ENCODE measurements at places on chromosomes 7 and 10.
A peak's percentile ranks its signal among the peaks of the same experiment; 100 is the strongest.

GRCh38 chr7:12692479-12693259, 5.2 kb downstream of the ARL4A start:
- DNase-seq: no peak

GRCh38 chr10:70306181-70306705, 22.4 kb upstream of the NPFFR1 start:
- DNase-seq: no peak

DNA sequence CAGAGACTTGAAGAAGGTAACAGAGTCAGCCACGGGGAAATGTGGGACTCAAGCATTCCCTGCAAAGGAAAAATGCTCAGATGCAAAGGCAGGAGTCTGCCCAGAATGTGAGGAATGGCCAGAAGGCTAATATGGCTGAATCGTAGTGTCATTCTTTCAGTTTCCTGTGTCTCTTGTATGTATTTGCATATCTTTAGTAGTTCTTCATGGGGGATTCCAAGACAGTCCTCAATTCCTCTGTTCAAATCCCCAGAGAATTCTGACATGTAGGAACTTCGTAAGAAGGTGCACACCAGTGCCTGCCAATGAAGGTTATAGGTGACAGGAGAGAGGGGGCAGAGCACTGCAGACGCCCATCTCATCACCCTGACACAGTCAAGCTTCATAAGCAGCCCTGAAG, 154.4 kb downstream of the CACNB2 start:
- no peak for DNase-seq

GRCh38 chr7:138565071-138565450, 105.0 kb downstream of the TRIM24 start:
- no peak for DNase-seq

DNA sequence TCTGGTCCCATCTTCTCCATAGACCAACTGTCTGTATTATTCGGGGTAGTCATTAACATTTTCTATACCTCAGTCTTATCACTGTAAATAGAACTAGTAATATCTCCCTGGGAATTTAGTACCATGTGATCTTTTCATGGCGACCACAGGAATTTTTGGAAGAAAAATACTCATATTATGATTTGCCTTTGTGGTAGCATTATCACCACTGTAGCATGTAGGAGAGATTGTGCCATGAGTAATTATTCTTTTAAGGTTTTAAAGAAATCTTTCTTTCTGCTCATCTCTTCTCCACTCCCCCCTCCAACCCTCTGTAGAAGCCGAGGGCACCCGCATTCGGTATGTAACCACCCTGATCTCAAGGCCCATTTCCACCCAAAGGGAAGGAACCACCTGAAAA, 25.0 kb downstream of the ZNF365 start:
- no peak for DNase-seq

- DNase-seq: no peak
Measured at GRCh38 chr7:124247691-124248090, 214.8 kb upstream of the TMEM229A start.

DNA sequence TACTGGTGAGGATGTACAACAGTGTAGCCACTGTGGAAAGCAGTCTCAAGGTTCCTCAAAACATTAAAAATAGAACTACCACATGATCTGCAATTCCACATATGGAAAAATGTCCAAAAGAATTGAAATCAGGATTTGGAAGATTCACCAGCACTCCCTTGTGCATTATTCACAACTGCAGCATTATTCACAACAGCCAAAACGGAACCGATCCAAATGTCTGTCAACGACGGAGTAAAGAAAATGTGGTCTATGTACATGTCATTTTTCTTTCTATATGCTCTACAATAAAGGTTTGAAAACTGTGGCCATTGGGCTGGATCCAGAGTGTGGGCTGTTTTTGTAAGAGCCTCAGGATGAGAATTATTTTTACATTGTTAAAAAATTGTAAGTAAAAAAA, 1206.1 kb upstream of the CELF2 start:
- no peak for DNase-seq

GRCh38 chr10:44478876-44479705, 94.2 kb upstream of the CXCL12 start:
- no peak for DNase-seq

- no peak for DNase-seq
Measured at GRCh38 chr10:127293640-127294039, 97.2 kb upstream of the INSYN2A start.

- DNase-seq: peak; percentile 54
Measured at GRCh38 chr7:93036807-93037206, 81.0 kb downstream of the SAMD9 start.

DNA sequence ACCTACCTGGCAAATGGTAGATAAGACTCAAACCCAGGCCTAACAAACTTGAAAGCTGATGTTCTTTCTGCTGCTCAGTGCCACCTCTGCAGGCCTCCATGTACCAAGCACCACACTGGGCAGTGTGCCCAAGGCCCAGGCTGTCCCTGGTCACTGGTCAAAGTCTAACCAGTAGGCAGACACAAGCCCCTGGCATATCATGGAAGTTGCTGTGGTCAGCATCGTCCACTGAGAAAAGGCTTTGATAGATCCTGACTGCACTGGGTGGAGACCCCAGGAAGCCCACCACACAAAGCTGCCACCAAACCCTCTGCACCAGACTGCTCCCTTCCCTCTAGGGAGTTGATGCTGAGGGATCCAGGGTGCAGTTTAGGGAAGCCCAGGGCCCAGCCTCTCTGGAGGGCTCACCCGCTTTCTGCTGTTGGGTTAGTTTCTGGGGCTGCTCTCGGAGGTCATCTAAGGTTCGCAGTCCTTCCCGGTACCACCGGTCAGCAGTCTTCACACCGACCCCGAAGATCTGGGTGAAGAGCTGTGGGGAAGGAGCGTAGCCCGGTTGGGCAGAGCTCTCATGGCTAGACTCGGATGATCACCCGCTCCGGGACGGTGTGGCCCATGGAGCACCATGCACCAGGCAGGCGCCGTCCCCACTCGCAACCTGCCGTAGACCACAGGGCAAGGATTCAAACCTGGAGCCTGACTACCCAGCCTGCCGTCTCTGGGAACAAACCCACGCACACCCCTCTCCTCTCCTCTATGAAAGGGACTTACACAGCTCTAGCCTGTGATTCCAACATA, 6.0 kb downstream of the POLM start:
- no peak for DNase-seq

- DNase-seq: no peak
Measured at GRCh38 chr10:77290528-77291155, 347.0 kb downstream of the KCNMA1 start.
